ENCODE measurements at places on chromosomes 6 and 20.

GRCh38 chr20:4469910-4470309 is 251.8 kb upstream of the PRND start:
- DNase-seq, result no peak

- no peak for DNase-seq
These were observed 67.6 kb downstream of the AFG1L start for GRCh38 chr6:108362455-108362854.

GRCh38 chr20:19026121-19026878 is 186.1 kb upstream of the SLC24A3 start:
- no peak for DNase-seq

DNA sequence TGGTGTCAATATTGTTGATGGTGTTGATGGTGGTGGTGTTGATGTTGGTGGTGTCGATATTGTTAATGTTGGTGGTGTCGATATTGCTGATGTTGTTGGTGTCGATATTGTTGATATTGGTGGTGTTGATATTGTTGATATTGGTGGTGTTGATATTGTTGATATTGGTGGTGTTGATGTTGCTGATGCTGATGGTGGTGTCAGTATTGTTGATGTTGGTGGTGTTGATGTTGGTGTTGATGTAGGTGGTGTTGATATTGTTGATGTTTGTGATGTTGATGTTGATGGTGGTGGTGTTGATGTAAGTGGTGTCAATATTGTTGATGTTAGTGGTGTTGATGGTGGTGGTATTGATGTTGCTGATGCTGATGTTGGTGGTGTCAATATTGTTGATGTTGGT is 240.0 kb downstream of the CDH4 start:
- no peak for DNase-seq

DNA sequence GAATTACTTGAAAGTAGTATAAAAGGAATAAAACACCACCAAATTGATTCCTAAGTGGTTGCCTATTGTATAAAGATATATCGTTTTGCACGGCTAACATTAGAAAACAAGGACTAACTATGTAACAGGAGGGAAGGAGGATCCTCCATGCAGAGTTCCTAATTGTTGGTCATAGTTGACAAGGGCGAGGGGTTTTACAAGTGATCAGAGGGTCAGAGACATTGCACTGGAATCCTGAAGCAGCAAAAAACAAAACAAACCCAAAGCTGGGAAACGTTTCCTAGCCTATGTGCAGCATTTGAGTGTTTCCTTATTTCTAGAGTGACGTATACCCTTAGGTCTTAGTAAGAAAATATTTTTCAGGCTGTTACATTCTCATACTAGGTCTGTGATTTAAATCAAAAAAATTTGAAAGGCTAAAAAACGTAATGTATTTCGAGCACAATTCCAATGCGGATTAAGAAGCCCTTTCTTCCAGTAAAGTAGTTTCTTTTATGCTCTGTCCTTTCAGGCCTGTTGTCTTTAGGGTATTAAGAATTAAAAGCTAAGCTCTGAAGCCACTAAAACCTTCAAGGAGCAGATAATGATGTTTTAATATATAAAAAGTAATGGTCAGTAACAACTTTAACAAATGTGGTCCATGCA is 373.8 kb upstream of the MMS22L start:
- no peak for DNase-seq

- DNase-seq, result no peak
These were observed 479.9 kb upstream of the BTBD3 start for GRCh38 chr20:11437611-11438380.

DNA sequence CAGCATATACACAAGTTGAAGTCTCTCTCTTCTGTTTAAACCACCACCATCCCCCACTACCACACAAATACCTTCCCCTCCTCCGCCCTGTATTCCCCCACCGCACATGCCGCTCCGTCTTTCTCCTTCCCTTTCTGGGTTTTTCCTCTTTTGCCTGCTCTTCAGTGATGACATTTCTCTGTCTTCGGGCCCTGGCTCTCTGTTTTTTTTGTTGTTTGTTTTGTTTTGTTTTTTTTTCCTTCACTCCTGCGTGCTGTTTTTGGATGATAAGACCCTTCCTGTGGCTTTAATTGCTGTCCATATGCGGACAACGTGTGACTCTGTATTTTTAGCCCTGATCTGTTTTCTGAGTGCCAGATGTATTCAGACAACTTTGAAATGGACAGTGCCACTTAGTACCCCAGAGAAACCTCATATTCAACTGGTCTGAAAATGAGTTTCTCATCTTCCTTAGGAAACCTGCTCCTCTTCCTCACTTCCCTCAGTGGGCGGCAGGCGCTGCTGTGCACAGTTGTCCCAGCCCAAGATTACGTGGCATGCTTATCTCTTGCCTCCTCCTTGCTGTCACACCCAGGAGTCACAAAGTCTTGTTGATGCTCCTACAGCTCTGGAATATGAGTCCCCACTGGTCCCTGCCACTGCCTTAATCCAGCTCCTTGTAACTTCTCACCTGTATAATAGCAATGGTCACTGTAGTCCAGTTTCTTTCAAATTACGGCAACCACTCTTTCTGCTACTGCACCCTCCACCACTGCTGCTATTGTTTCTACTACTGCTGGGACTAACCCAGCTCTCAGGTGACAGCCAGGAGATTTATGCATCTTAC is 8.2 kb downstream of the PPP1R14C start:
- DNase-seq, result no peak

- DNase-seq, result no peak
These were observed at the start of gene ABHD16B for GRCh38 chr20:63861365-63861934. Gene ABHD16B, plus strand, starts transcription at chr20:63861498. Its CDS starts 43 bp downstream, at chr20:63861541.

DNA sequence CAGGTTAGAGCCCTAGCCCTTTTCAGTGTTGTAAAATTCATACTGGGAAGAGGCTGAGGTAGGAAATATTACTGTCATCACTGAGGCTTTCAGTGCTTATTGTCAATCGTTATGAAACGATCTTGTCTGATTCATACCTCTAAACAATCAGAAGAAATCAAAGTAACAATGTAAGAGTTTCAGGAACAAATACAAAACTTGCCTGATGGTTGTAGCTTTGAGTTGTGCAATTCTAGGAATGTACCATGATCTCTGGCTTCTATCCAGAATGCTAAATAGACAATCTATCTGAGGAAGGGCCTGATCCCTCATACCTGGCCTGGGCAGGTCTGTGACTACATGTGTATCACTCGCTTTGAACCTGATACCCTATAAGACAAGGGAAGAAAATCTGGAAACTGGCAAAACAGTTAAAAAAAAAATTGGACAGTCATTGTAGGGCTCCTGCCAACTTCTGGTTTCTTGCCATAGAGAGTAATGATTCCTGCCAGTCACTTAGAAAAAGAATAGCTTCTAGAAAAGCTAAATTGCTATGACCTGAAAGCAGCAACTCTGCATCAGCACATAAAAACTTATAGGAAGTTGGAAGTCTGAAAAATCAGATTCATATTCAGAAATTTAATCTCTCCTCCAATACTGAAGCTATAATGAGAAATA is 234.7 kb downstream of the BTBD9 start:
- DNase-seq, result no peak

DNA sequence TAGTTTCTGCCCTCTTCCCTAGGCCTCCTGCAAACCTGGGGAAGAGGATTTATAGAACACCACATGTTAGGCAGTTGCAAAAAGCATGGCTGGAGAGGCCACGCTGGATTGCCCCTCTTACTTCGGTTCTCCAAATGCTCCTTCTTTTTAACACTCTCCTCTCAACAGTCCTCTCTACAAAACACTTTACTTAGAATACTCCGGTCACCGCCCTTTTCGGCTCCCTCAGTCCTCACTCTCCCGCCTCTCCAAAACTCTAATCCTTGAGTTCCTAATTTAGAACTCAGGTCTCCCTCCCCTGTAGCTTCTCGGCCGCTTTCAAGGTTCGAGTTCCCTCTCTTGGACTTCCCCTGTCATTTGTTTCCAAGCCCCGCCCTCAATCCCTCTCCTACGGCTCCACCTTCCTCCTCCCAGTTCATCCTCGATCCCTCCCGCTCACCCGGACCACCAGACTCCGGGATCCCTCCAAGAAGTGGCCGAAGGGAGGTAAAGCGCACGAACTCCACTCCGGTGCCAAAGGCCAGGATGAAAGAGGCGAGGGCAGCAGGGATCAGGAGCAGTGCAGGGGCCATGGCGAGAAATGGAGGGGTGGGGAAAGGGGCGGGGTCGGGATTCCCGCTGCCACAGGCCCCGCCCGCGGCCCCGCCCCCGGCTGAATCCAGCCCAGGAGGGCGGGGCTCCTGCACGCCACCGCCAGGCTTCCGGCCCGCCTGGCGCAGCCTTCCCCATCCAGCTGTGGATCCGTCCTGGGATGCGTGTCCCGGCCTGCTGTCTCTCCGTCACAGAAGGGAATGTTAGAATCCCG is at the start of gene NRM:
Gene NRM, minus strand, starts transcription at position 582 of the 805 bp plus-strand sequence. Its CDS starts 10 bp downstream, at position 572.
- DNase-seq, result peak; percentile 78

GRCh38 chr20:6708010-6708409 is 59.5 kb upstream of the BMP2 start:
- peak; percentile 19 for DNase-seq

- no peak for DNase-seq
These were observed 33.7 kb downstream of the PTGIS start for GRCh38 chr20:49534255-49534712.

DNA sequence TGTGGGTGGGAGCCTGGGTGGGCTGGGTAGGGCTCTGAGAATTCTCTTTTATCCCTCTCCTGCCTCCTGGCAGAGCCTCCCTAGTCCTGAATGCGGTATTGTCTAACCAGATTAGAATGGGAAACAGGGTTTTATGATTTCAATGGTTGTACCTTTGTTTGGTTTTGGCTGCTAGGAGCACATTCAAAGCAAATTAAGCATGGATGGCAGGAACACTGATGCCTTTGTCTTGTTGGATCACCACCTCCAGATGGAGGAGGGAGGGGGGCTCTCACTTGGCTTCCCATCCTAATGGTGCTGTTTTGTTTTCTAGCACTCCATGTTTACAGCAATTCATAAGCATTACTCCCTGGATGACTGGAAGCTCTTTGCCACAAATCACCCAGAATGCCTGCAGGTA is 11.6 kb downstream of the GMPR start:
- no peak for DNase-seq

- DNase-seq, result no peak
These were observed 423 bp downstream of the KLHDC3 start for GRCh38 chr6:43014434-43014909.

GRCh38 chr6:30614044-30614842 is 2.8 kb downstream of the PPP1R10 start:
- DNase-seq, result no peak

- DNase-seq, result no peak
These were observed 159.4 kb downstream of the FAXC start for GRCh38 chr6:99189823-99190721.

Data from GM04504 (cell line).